NCI-H1092 (cell line): ENCODE measurements at places on chromosomes 6 and 20.

DNA sequence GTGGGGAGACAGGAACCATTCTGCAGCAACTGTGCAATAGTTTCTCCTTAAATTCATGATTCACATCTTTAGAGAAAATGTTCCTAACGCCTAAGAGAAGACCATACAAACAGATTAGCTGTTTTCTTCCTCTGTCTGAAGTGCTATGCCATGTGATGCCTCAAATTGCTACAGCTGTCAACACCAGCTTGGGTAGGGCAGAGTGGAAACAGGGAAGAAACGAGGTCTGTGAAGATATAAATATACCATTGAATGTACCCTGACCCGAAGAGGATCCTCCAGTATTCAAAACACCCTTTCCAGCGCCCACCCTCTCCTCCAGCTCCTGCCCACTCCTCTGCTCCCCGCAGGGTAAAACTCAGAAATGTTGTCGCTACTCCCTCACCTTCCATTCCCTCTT is 40.3 kb upstream of the PRND start:
- no peak for DNase-seq

DNA sequence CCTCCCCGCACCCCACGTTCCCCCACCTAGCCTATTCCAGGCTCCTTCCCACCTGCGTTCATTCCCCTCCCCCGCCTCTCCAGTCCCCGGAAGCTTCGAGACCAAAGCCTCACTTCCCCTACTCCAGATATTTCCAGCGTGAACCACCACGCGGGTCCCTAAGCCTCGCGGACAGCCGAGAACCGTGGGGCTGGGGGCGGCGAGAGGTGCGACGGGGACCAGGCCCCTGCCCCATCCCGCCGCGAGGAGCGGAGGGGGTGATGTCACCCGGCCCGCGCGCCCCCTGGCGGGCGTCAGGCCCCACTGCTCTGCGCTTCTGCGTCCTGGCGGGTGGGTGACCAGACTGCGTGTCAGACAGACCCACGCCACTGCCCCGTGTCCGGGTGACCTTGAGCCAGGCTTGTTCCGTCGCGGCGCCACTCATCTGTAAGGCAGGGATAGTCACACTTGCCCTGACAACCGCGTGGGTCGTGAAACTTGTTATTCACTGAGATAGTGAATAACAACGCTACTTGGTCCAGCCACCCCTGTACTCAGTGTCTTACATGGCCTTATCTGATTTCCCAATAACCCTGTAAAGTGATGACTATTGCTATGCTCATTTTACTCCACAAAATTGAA is 9.0 kb upstream of the HSP90AB1 start:
- DNase-seq, result peak; percentile 60

DNA sequence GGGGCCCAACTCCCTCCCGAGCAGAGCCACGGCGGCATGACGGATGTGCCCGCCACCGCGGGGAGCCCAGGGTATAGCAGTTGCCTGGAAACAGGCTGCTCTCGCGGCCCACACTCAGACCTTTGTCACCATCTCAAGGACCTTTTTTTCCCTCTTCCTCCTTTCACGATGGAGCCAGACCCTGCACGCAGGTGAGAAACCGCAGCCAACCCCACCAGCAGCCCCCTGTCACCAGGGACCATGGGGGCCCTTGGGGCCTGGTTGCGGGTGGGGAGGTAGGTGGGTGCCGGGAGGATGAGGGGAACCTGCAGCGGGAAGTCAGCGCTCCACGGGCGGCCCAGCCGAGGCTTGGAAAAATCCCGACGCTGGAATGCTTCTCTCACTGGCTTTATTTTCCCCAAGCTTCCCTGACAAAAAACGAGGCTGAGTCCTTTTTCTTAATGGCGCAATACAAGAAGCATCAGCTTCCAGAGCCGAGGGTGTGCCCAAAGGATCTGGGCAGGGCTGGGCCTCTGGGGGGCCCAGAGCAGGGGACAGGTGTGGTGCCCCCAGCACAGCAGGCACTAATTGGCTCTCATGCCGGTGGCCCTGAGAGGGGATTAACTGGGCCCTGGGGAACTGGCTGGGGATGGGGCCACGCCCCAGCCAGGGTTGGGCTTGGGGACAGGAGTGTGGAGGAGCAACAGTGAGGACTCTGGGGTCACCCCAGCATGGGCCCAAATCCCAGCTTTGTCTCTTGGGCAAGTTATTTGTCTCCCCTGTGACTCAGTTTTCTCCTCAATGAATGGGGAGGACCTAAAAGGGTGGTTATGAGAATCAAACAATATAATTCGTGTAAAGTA is 23.9 kb downstream of the NOL4L start:
- peak; percentile 56 for DNase-seq

- no peak for DNase-seq
Observed at GRCh38 chr20:19913349-19913748, 103.8 kb upstream of the NAA20 start.

DNA sequence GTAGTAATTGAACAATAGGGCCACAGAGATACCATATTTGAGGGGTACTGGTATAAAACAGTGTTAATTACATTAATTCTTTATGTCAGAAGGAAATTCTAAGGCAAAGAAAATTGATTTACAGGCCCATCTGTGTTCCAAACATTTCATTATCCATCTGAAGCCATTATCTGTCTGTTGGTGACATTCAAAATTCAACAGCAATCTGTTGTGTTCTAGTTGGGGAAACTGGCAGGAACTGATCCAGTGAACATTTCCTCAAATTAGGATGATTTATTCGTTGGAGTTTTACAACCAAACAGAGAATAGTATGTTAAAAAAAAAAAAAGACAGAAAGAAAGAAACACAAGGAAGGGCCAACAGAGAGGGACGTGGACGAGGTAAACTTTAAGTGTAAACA is 30.1 kb downstream of the HEBP2 start:
- no peak for DNase-seq

DNA sequence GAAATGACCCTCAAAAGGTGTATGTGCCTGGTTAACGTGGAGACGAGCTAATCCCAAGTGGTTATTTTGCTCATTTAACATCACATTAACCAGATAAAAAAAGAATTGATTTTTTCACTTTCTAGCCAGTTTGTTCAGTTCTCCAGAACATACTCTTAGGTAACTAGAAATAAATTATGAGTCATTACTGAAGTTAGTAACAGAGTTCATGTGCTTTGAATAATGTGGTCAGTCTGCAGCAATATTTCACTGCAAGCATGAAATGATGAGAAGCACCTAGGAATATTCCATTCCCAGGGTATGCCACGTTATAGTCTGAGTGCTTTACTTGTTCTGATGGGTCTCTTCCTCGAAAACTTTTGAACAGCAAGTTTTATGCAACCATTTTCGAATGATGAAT is 138.3 kb upstream of the INSM1 start:
- DNase-seq, result no peak

GRCh38 chr6:125307964-125308615 is 6.3 kb upstream of the HDDC2 start:
- no peak for DNase-seq

GRCh38 chr6:135269481-135269891 is 88.4 kb downstream of the MYB start:
- no peak for DNase-seq

DNA sequence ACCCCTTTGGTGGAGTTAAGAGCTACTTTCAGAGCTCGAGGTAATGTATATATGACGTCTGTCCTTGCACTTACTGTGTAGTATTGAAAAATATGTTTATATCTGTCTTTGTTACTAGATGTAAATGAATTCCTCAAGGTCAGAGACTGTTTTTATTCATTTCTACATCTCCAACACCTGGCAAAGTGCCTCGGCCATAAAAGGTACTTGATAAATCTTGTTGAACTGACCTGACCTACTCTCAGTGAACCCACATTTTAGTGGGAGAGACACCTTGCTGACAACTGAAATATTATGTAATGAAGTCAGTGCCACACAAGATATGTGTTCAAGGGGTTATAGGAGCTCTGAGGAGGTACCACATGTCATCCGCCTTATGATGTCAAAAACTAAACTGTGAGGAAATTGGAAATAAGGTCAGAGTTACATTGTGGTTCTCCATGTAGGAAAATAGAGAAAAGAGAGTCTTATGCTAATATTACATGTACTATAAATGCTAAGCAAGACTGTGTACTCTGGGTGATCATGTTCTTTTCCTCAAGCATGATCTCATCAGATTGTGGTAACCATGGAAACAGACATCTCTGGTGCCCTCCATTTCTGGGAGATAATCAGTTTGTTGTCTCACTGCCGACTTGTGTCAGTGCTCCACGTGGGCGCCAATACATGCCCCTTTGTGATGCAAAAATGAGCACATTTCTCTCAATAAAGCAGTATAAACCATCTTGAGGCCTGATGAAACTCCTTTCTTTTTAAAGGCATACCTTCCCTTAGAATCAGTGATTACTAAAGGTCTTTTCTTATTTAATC is 5.7 kb upstream of the TMEM30A start:
- DNase-seq, result no peak

DNA sequence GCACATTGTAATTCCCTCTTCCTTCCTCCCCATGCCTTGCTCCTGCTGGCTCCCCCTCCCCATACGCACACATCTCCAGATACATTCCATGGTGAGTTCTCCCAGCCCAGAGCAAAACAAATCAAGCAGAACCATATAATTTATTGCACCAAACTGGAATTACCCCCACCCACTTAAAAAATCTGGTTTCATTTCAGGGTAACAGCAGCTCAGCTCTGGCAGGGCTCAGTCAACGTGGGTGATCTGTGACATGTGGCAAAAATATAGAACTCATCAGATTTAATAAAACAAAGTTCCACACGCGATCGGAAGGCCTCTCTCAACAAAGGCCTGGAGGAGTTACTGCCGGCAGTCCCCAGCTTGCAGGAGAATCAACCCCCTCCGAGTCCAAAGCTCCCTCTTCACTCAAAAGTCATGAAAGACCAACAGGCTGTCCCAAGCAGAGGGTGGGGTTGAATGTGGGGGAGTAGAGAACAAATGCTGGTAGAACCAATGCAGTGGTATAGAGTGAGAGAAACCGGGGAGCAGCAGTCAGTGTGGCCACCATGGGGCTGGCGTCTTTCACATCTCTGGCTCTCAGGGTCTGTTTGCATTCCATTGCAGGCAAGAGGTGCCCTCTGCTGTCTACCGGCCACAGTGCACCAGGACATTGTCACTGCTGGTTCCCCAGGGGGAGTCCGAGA is 323.3 kb upstream of the NT5E start:
- DNase-seq, result no peak

- peak; percentile 43 for DNase-seq
Observed at GRCh38 chr6:140957386-140957785, 1175.3 kb upstream of the GJE1 start.

DNA sequence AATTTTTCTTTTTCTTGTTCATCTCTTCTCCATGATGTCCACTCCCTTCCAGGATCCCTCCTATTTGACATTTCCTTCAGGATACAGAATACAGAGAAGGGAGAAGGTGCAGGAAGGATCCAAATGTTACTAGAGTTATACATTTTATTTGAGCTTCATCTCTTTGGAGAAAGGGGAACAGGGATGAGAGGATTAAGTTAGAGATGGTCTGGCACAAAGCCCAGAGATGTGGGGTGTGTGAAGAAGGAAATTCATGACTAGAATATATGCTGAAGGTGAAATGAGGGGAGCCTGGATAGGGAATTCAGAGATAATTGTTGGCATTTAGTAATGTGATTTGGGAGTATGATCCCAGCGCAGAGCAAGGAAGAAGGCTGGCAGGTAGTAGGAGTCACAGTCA is 22.5 kb upstream of the SRPK1 start:
- DNase-seq, result no peak

GRCh38 chr6:3836566-3836965 is 12.6 kb upstream of the FAM50B start:
- DNase-seq, result no peak

GRCh38 chr20:47256668-47257236 is 99.7 kb downstream of the ZMYND8 start:
- DNase-seq, result no peak
